ENCODE measurements at places on chromosomes 4 and X.

DNA sequence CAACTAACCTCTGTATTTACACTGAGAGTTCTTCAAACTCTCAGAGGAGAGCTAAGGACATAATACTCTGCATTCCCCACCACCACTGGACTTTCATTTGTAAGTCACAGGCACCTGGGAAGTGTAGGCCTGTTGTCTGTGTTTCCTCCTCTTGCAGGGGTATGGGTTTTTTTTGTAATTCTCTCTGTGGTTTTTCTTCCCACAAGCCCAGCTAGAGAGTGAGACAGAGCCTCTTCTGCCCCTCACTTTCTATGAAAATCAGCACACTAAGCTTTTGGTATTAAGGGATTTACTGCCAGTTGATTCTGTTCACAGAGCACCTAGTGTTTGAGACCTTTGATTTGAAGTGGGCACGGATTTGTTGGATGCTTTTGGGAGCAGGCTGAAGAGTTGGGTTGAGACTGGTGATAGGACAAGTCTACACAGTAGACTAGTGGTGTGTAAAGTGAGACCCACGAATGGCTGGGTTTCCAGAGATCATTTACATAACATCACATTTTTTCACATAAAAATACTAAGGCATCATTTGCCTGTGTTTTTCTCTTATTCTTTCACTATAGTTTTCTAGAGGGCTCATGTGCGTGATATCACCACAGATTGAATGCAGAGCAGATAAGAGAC, 28.9 kb upstream of the WDR17 start:
- DNase-seq: no peak

DNA sequence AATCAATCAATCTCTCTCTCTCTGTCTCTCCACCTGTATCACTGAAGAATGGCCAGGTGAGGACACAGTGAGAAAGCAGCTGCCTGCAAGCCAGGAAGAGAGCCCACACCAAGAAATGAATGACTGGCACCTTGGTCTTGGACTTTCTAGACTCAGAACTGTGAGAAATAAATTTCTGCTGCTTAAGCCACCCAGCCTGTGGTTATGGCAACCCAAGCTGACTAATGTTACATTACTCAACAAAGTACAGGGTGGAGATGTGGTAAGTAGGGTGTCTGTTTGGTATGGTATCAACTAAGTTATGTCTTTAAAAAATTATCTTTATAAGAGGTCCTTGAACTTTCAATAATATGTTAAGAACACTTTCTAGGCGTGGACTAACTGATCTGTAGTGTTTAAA, 159.3 kb downstream of the EPHA5 start:
- DNase-seq: no peak

DNA sequence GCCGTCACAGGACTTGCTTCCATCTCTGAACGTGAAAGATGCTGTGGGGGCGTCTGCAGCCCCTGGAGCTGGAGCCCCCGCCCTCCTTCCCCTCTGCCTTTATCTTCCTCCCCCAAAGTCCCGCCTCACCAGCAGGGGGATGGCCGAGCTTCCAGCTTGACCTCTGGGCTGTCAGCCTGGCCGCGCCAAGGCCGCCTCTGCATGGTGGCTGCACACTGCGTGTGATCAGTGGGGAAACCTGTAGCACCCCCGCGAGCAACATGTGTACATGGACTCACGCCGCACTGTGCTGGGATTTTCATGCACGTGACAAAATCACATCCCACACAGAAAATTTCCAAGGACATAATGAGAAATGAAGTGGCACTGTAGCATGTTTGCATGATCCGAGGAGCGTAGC, 26.5 kb upstream of the PSAPL1 start:
- DNase-seq: no peak

- peak; percentile 42 for DNase-seq
These were observed 586 bp downstream of the BCAP31 start for GRCh38 chrX:153723351-153724251.

- DNase-seq: no peak
These were observed 542.8 kb downstream of the GALNTL6 start for GRCh38 chr4:172356016-172356415.

- no peak for DNase-seq
These were observed 1.4 kb upstream of the CRMP1 start for GRCh38 chr4:5894266-5894665.

DNA sequence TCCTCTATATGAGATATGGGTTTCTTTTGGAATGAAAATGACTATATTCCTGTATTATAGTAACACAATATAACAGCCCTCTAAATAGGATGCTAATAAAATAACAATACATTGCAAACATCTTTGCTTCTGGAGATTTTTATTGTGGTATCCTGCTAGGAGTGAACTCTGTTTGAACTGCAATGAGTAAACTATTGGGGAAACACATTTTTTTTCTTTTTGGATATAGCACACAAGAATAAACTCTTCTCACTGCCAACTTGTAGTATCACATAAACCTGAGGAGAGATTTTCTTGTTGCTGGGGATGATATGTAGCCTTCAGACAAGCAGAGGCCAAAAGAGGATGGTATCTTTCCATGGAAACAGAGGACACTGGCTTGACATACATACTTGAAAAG, 238.2 kb downstream of the C4orf33 start:
- no peak for DNase-seq

- DNase-seq: no peak
These were observed 5.9 kb downstream of the NKX1-1 start for GRCh38 chr4:1400191-1400805.

DNA sequence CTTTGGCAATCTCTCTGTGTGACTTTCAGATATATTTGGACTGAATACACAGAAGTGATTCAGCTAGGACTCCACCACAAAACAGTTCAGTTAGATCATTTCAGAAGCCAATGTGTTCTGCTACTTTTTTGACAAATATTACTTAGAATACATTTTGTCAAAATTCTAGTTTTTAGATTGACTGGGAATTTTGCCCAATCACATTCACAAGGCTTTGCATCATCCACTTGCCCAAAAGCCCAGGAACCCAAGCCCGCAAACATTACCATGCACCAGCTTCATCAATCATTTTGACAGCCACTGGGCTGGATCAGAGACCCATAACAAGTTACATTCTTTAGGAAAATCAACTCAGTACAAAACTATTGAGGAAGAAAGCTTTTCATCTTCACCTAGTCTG, 256.6 kb upstream of the NDST3 start:
- no peak for DNase-seq

- no peak for DNase-seq
These were observed 34.9 kb upstream of the ANXA10 start for GRCh38 chr4:168057412-168057811.

DNA sequence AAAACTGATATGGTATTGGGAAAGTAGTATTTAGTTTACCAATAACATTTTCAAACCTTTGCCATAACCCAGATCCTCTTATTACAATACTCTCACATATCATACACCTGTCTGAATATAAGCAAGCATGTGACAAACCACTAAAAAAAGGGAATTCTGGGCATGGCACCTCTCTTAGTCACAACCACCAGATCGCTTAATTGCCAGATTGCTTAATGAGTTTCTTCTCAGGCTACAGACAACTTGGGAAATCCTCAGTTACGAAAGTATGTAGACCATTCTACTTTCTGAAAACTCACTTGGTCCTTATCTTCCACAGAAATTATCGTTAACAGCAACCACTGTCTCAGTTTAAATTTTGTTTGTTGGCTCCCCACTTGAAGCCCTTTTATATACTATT, 2.1 kb downstream of the NAF1 start:
- DNase-seq: no peak

DNA sequence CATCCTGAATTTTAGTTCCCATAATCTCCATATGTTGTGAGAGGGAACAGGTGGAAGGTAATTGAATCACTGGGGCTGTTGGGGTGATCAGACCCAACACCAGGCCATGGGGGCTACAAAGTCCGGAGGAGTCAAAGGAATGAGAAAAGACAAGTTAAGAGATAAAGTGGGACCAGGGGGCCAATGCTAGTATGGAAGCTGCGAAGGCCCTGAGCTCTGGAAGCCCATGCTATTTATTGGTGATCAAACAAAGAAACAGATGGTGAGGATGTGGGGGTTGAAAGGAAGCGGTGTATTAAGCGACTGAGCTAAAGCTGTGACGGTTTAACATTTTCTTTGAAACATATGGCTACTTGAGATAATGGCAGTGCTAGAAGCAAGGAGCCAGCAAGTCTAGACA, 132.8 kb downstream of the PDGFC start:
- no peak for DNase-seq

- no peak for DNase-seq
These were observed 39.1 kb upstream of the PDLIM5 start for GRCh38 chr4:94412658-94413038.

GRCh38 chr4:188005561-188005960, 10.0 kb downstream of the ZFP42 start:
- DNase-seq: no peak

GRCh38 chr4:76011018-76011670, 3.8 kb upstream of the CXCL9 start:
- no peak for DNase-seq

DNA sequence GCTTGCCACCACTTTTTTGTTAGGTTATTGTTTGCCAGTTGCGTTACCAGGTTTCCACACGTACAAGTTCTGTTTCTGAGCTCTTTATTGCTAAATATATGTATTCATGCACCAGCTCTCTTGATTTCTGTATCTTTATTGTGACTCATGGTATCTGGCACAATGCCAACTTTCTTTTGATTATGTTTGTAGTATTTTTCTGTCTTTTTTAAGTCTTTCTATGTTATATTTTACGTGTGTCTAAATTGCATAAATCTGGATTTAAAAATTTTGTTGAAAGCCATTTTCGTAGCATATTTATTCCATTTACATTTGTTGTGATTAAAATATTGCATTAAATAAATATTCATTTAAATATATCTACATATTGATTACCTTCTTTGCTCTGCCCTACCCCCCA, 73.8 kb downstream of the KDM6A start:
- no peak for DNase-seq

DNA sequence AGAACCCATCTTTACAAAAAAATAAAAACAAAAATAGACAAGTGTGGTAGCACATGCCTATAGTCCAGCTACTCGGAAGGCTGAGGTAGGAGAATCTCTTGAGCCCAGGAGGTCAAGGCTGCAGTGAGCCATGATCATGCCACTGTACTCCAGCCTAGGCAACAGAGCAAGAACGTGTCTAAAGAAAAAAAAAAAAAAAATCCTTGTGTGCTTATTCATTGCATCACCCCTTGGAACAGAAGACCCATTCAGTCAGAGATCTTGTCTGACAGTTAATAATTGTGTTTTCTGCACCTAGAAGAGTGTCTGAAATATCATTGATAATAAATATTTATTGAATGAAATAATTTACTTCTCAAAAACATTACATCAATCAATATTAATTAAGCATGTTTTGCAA, 97.4 kb upstream of the TBL1X start:
- no peak for DNase-seq

DNA sequence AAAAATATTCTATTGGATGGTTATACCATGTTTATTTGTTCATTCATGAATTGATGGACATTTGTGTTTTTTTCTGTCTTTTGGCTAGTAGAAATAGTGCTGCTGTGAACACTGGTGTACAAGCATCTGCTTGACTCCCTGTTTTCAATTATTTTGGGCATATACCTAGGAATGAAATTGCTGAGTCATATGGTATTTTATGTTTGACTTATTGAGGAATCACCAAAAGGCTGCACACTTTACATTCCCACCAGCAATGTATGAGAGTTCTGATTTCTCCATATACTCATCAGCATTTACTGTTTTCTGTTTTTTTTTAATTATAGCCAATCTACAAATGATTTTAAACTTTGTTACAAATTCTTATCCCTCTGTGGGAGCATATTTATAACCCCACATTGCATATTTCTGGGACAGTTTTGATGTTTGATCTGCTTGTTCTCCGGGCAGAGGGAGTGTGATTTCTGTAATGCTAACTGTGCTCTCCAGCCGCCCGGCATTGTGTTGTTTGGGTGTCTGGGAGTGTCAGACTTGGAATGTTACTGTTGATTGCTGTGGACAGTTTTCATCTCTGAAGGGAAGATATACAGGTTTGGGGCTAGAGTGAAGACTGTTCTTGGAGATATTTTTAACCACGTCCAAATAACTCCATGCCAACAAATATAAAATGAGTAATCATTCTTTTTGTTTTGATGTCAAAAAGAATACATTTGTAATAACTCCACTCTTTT, 60.5 kb upstream of the PGRMC2 start:
- no peak for DNase-seq

GRCh38 chr4:91256043-91256442, 1047.7 kb upstream of the GRID2 start:
- DNase-seq: no peak

GRCh38 chr4:186733778-186734177, 10.1 kb upstream of the FAT1 start:
- no peak for DNase-seq

DNA sequence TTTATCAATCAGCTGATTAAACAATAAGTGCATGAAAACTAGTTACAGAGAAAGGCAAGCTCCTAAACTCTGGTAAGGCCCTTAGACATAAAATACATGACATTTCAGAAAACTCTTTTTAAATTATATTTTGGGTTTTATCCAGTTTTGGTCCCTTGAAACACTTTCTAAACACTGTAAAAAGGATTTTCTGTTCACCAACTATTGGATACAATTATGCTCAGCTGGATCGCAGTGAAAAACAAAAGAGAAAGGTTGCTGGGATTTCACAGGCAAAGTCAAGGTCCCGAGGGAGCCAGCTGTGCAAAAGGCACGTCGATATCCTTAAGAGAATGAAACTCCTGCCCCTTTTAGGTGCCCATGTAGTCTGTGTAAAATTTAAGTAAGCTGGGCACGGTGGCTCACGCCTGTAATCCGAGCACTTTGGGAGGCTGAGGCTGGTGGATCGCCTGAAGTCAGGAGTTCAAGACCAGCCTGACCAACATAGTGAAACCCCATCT, 1018.4 kb upstream of the INTU start:
- no peak for DNase-seq

DNA sequence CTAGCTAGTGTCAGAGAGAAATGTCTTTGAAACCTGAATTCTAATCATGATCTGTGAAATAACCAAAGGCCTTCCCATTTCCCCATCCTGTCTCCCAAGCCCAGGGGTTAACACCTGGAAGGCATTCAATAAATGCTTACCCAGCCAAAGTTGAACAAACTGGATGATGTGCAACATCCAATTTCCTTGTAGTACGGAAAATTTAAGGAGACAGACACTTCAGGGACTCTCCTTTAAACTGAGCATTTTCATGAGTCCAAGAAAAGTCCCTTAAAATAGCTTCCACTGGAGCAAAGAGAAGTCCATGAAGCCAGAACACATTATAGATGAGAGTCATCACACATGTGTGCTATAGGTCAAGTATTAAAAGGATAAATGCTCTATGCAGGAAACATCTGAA, 271.2 kb downstream of the RAB28 start:
- DNase-seq: no peak

- DNase-seq: peak; percentile 86
These were observed 1.6 kb downstream of the TRPC3 start for GRCh38 chr4:121950212-121950679.
